ENCODE measurements at places on chromosomes 7 and 10.

DNA sequence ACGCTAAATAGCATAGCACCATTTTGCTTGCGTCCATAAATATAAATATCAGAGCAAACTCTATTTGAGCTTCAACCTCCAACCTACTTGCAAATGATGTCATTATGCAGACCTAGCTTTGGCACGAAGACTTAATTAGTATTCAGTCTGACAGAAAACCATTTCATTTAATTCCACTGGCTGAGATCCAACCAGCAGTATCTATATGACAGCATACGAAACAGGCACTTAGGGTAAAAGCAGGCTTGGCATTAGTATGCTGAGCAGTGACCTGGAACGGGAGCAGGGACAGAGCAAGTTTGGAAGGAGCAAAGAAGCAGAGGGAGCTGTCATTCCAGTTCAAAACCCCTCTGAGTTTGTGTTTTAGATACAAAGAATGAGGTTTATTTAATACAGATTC, 312.5 kb upstream of the CHRM2 start:
- no peak for DNase-seq

DNA sequence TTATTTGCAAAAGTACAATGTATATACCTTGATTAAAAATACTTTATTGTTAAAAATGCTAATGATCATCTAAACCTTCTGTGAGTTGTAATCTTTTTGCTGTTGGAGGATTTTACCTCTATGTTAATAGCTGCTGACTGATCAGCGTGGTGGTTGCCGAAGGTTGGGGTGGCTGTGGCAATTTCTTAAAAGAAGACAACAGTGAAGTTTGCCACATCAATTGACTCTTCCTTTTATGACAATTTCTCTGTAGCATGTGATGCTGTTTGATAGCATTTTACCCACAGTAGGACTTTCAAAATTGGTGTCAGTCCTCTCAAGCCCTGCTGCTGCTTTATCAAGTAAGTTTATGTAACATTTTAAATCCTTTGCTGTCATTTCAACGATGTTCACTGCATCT, 16.9 kb upstream of the ENTPD1 start:
- H3K27me3 ChIP-seq, result no peaks in the 10 kb centered on the region
- peaks cover 37% of the 10 kb centered on the region for H3K4me1 ChIP-seq
- no peak for DNase-seq
- H3K27ac ChIP-seq, result no peak overlapping the region
- H3K4me3 ChIP-seq, result no peak overlapping the region
- H3K36me3 ChIP-seq, result no peaks in the 10 kb centered on the region

DNA sequence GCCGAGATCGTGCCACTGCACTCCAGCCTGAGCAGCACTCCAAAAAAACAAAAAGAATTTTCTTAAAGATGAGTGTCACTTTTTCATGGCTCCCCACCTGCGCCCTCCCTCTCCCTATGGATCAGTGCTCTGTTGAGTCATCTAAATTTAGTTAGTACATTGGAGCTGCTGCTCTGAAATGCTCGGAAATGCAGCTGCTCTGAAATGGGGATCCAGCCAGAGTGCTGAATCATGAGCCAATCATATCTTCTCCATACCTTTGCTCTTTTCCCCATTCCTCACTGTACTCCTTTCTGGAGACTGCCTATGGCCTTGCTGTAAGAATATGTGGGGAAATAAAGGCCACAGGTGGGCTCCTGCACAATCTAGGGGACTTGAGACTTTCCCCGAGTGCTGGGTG, 188.8 kb downstream of the ZNF438 start:
- H3K27me3 ChIP-seq, result no peaks in the 10 kb centered on the region
- no peaks in the 10 kb centered on the region for H3K4me1 ChIP-seq
- H3K27ac ChIP-seq, result no peak overlapping the region
- H3K4me3 ChIP-seq, result no peak overlapping the region

- H3K4me3 ChIP-seq, result no peak overlapping the region
- H3K4me1 ChIP-seq, result no peaks in the 10 kb centered on the region
- peak; percentile 25 for DNase-seq
- H3K27me3 ChIP-seq, result no peaks in the 10 kb centered on the region
- no peak overlapping the region for H3K27ac ChIP-seq
Measured at GRCh38 chr10:118850418-118851061, 95.8 kb upstream of the CACUL1 start.

GRCh38 chr7:157439761-157440160, 103.0 kb downstream of the DNAJB6 start:
- no peak overlapping the region for H3K27ac ChIP-seq
- no peak for DNase-seq
- no peaks in the 10 kb centered on the region for H3K36me3 ChIP-seq
- H3K27me3 ChIP-seq, result no peaks in the 10 kb centered on the region
- no peak overlapping the region for H3K4me3 ChIP-seq
- no peaks in the 10 kb centered on the region for H3K4me1 ChIP-seq

GRCh38 chr10:86198271-86198670, 168.3 kb downstream of the GRID1 start:
- no peak overlapping the region for H3K27ac ChIP-seq
- no peaks in the 10 kb centered on the region for H3K36me3 ChIP-seq
- no peaks in the 10 kb centered on the region for H3K4me1 ChIP-seq
- no peak for DNase-seq
- no peaks in the 10 kb centered on the region for H3K27me3 ChIP-seq

GRCh38 chr10:63720072-63720537, 198.9 kb downstream of the REEP3 start:
- no peak overlapping the region for H3K4me3 ChIP-seq
- peaks cover 12% of the 10 kb centered on the region for H3K27me3 ChIP-seq
- no peak for DNase-seq
- peaks cover 12% of the 10 kb centered on the region for H3K4me1 ChIP-seq
- H3K27ac ChIP-seq, result no peak overlapping the region
- H3K36me3 ChIP-seq, result no peaks in the 10 kb centered on the region

GRCh38 chr10:71137701-71138100, 74.7 kb upstream of the UNC5B start:
- no peak for DNase-seq
- H3K4me1 ChIP-seq, result no peaks in the 10 kb centered on the region
- no peaks in the 10 kb centered on the region for H3K36me3 ChIP-seq
- no peak overlapping the region for H3K27ac ChIP-seq
- H3K27me3 ChIP-seq, result peaks cover 8% of the 10 kb centered on the region

DNA sequence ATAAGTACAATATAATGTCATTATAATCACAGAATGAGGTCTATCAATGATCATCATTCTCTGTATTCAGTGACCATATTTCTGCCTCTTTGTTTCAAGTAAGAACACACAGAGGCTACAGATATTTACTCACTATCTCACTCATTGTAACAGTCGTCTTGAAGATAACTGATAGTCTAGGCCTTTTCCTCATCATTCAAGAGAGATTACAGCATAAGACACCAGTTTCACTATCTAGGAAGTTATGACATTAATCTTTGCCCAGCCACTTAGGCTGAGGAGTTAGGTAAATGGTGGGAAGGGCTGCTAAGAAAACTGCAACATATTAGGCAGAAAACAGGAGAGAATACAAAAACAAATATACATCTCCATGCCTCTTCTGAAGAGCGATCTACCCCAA, 125.3 kb downstream of the CHCHD3 start:
- no peaks in the 10 kb centered on the region for H3K4me1 ChIP-seq
- no peak for DNase-seq
- no peaks in the 10 kb centered on the region for H3K27me3 ChIP-seq

GRCh38 chr10:132761395-132762060, 24.4 kb downstream of the NKX6-2 start:
- H3K4me3 ChIP-seq, result no peak overlapping the region
- peaks cover 47% of the 10 kb centered on the region for H3K36me3 ChIP-seq
- no peak overlapping the region for H3K27ac ChIP-seq
- H3K27me3 ChIP-seq, result no peaks in the 10 kb centered on the region
- no peak for DNase-seq
- H3K4me1 ChIP-seq, result no peaks in the 10 kb centered on the region

DNA sequence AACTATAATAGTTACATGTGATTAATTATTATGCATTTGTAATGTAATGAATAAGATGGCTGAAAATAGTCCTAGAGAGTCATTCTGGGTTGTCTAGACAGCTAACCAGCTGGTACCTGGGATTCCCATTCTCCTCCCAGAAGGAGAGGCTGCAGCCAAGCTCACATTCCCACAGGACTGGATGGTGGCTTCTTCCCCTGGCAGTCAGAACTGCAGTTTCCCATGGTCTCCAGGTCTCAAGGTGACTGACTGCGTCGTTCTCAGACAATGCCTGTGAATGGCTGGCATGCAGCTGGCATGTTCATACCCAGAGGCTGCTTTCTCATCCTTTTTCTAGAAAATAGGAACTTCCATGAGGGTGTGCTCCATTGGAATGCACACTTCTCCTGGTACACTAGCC, 21.3 kb downstream of the TAS2R16 start:
- DNase-seq, result no peak
- H3K4me1 ChIP-seq, result no peaks in the 10 kb centered on the region

Measured in activated B cell treated with CpG ODN at 0.5 μM for 24 hours (primary cell).